ENCODE measurements at places on chromosomes 1 and 21.
A peak's percentile ranks its signal among the peaks of the same experiment; 100 is the strongest.

GRCh38 chr1:81731989-81732388 is 68.7 kb upstream of the ADGRL2 start:
- no peak for DNase-seq

- H3K27me3 ChIP-seq: peaks cover 24% of the 10 kb centered on the region
- peak overlapping the region; percentile 23 for H3K27ac ChIP-seq
- H3K36me3 ChIP-seq: no peaks in the 10 kb centered on the region
- peak overlapping the region; percentile 36 for H3K4me3 ChIP-seq
- peaks cover 32% of the 10 kb centered on the region for H3K4me1 ChIP-seq
Observed at GRCh38 chr1:14600405-14601112, 2.1 kb downstream of the KAZN start.

DNA sequence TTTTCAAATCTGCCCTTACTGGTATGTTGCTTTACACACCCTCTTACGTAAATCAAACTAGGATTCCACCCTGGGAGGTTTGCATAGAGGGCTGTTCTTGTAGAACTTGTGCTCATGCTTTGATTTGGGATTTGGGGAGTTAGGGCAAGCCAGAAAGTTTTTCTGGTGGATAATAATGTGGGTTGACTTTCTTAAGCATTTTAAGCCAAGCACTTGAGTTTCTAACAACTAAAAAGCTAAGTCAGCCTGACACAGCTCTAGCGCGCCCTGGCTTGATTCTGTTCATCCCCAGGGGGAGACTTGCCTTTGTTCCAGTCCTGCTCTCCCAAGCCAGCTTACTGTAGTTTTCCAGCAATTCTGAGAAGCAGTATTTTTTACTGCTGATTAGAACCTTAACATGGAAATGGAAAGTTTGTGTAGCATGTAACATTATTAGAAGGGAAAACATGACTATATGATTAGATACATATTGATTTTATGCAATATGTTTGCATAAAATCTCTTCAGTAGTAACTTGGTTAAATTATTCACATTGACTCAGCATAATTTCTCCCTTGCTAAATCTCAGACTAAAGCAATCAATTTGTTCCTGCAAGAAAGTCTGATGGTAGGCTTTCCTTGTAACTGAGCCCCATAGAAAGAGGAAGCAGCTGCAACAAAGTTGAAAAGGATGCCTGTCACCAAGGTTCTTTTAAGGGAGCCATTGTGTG is 11.0 kb upstream of the PGD start:
- peak overlapping the region; percentile 72 for H3K27ac ChIP-seq
- H3K27me3 ChIP-seq: no peaks in the 10 kb centered on the region
- H3K4me1 ChIP-seq: peaks cover 23% of the 10 kb centered on the region

GRCh38 chr1:45545553-45546310 is 4.9 kb upstream of the AKR1A1 start:
- H3K36me3 ChIP-seq: no peaks in the 10 kb centered on the region
- peaks cover 33% of the 10 kb centered on the region for H3K4me1 ChIP-seq
- DNase-seq: no peak
- H3K27me3 ChIP-seq: no peaks in the 10 kb centered on the region

DNA sequence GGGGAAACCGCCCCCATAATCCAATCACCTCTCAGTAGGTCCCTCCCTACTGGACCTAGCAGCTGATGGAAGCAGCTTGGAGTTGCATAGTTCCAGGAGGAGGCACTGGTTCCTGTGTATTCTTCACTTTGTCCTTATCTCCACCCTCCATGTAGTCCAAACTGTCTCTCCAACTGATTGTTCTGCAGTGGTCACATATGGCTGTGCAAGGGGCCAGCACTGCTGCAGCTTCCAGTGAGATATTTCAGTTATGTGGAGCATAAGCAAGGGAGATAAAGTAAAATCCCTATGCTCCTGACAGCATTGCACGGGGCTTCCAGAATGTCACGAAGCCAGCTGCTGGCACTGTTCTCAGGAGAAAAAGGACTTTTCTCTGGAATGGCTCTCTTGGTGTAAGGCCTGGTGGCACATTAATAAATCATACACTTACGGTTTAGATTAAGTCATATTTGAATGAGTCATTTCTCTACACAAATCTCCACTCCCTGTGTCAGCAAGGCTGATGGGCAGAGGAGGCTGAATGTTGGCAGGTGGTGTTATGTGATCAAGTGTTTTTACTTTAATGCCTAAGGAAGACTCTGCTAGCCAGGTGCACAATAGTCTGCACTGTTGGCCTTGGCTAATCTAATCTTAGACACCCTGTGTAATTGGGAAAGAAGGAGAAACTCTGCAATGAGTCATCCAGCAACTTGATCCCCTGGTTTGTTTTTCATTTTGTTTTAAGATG is 93.4 kb downstream of the KCNK1 start:
- DNase-seq: no peak
- H3K27me3 ChIP-seq: peaks cover 11% of the 10 kb centered on the region
- no peaks in the 10 kb centered on the region for H3K36me3 ChIP-seq
- no peak overlapping the region for H3K4me3 ChIP-seq

DNA sequence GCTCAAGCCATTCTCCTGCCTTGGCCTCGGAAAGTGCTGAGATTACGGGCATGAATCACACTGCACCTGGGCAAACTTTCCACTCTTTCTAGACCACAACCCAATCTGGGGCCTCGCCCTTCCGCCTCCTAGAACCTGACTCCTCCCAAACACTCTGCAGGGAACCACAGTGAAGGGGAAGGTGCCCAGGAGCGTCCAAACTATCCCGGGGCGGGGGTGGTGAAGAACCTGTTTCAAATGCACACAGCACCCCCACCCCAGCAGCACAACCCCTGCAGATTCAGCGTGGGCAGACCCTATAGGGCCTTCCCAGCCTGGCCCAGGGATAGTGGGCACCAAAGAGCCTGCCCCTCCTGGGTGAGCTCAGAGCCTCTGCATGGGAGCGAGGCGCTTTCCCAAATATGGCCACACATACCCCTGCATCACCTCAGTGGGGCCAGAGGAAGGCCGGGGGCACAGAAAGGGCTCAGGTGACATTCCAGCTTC is 86.9 kb downstream of the STUM start:
- H3K36me3 ChIP-seq: peaks cover 69% of the 10 kb centered on the region
- H3K4me3 ChIP-seq: no peak overlapping the region
- no peak for DNase-seq
- H3K27ac ChIP-seq: no peak overlapping the region
- no peaks in the 10 kb centered on the region for H3K27me3 ChIP-seq

- no peak overlapping the region for H3K27ac ChIP-seq
- no peaks in the 10 kb centered on the region for H3K27me3 ChIP-seq
- DNase-seq: no peak
- H3K36me3 ChIP-seq: peaks cover 25% of the 10 kb centered on the region
- H3K4me3 ChIP-seq: no peak overlapping the region
- H3K4me1 ChIP-seq: no peaks in the 10 kb centered on the region
Observed at GRCh38 chr21:43892984-43893535, 28.0 kb downstream of the AGPAT3 start.

GRCh38 chr1:81556968-81557367 is 243.8 kb upstream of the ADGRL2 start:
- no peak overlapping the region for H3K27ac ChIP-seq
- H3K4me1 ChIP-seq: no peaks in the 10 kb centered on the region
- H3K4me3 ChIP-seq: no peak overlapping the region
- no peak for DNase-seq

DNA sequence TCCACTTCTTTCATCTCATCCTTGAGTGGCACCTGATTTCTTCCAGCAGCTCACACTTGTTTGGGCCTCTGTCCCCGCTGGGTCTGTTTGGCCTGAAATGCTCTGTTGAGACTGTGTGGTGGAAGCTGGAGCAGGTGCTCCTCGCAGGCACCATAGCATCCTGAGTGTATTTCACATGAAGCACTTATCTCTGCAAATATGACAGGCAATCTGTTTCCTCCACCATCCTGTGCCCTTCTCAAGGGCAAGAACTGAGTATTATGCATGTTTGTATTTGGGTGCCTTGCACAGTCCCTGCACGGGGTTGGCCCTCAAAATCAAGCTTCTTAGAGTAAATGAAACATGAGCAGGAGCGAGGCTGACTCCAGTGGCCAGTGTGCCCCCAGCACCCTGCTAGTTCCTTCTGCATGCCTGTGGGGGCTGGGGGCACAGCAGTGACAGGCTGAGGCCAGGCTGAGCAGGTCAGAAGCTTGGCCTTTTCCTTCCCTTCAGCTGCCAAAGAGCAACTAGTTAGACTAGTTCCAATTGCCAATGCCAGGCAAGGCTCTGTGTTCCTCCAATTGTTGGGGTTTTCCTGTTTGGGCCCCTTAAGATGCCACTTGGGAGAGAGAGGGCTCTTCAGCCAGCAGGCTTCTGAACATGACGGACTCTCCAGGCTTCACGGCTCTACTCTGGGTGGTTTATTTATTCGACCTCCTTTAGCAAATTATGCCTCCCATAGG is 129.6 kb upstream of the ATP1A1 start:
- DNase-seq: no peak
- H3K27ac ChIP-seq: no peak overlapping the region
- no peaks in the 10 kb centered on the region for H3K36me3 ChIP-seq
- no peaks in the 10 kb centered on the region for H3K4me1 ChIP-seq
- H3K27me3 ChIP-seq: peaks cover 2% of the 10 kb centered on the region

- no peaks in the 10 kb centered on the region for H3K27me3 ChIP-seq
- peaks cover 34% of the 10 kb centered on the region for H3K4me1 ChIP-seq
- DNase-seq: peak; percentile 39
- peaks cover 26% of the 10 kb centered on the region for H3K36me3 ChIP-seq
- peak overlapping the region; percentile 71 for H3K27ac ChIP-seq
Observed at GRCh38 chr1:35558374-35559316, 1.0 kb downstream of the NCDN start.

DNA sequence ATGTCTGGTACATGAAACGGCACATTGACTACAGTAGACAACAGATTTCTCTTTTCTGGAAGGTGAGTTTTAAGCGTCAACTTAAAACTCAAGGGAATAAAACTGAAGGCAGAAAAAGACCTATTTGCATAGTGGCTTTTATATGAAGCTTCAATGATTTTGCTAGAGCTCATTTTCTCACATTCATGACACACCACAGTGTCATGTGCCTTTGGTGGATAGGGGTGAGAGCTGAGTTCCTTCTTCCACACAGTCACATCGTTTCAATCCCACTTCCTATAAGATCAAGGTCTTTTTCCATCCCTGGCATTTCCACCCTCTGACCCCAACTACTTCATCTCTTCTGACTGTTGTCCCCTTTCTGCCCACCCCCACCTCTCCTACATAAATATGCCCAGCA is 31.0 kb downstream of the IL12RB2 start:
- DNase-seq: no peak
- no peaks in the 10 kb centered on the region for H3K4me1 ChIP-seq
- H3K27me3 ChIP-seq: peaks cover 2% of the 10 kb centered on the region
- no peak overlapping the region for H3K4me3 ChIP-seq
- no peaks in the 10 kb centered on the region for H3K36me3 ChIP-seq

GRCh38 chr1:62844030-62844429 is 60.1 kb downstream of the ATG4C start:
- DNase-seq: no peak
- H3K36me3 ChIP-seq: no peaks in the 10 kb centered on the region
- H3K4me1 ChIP-seq: no peaks in the 10 kb centered on the region
- H3K27ac ChIP-seq: no peak overlapping the region

- no peak overlapping the region for H3K4me3 ChIP-seq
- no peaks in the 10 kb centered on the region for H3K4me1 ChIP-seq
- H3K27ac ChIP-seq: no peak overlapping the region
- H3K36me3 ChIP-seq: no peaks in the 10 kb centered on the region
Observed at GRCh38 chr21:40134731-40135492, 267.7 kb downstream of the PCP4 start.

- H3K4me1 ChIP-seq: peaks cover 25% of the 10 kb centered on the region
- DNase-seq: no peak
- H3K27me3 ChIP-seq: no peaks in the 10 kb centered on the region
- H3K36me3 ChIP-seq: peaks cover 7% of the 10 kb centered on the region
- no peak overlapping the region for H3K27ac ChIP-seq
Observed at GRCh38 chr1:212161231-212161781, 123.9 kb upstream of the PPP2R5A start.

DNA sequence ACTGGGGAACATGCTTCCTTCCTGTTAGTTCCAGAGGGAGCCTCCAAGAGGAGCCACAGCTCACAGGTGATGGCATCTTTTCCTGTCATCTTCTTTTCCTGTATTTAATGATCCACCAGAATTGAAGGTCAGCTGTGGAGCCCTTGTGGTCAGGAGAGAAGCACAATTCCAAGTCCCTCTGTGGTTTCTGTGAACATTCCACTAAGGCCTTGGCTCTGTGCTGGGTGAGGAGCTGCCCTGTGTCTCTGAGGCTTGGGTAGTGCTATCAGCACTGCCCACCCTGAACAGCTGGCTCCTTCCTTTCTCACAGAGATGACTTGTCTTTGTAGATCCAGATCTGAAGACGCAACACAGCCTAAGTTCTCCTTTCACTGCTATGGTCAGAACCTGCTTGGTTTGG is 141.9 kb upstream of the MAP1LC3C start:
- H3K4me3 ChIP-seq: no peak overlapping the region
- DNase-seq: no peak
- H3K36me3 ChIP-seq: no peaks in the 10 kb centered on the region
- H3K4me1 ChIP-seq: peaks cover 1% of the 10 kb centered on the region
- H3K27ac ChIP-seq: no peak overlapping the region
- no peaks in the 10 kb centered on the region for H3K27me3 ChIP-seq

- DNase-seq: no peak
- H3K27me3 ChIP-seq: no peaks in the 10 kb centered on the region
- no peak overlapping the region for H3K27ac ChIP-seq
- no peak overlapping the region for H3K4me3 ChIP-seq
Observed at GRCh38 chr21:31647650-31648049, 11.8 kb upstream of the SOD1 start.

- no peak for DNase-seq
- H3K27me3 ChIP-seq: no peaks in the 10 kb centered on the region
- no peak overlapping the region for H3K4me3 ChIP-seq
- H3K4me1 ChIP-seq: peaks cover 20% of the 10 kb centered on the region
- H3K27ac ChIP-seq: no peak overlapping the region
Observed at GRCh38 chr21:41897700-41898099, 18.6 kb upstream of the PRDM15 start.

- no peak for DNase-seq
- no peak overlapping the region for H3K4me3 ChIP-seq
- H3K36me3 ChIP-seq: no peaks in the 10 kb centered on the region
- H3K27ac ChIP-seq: no peak overlapping the region
- no peaks in the 10 kb centered on the region for H3K4me1 ChIP-seq
- H3K27me3 ChIP-seq: no peaks in the 10 kb centered on the region
Observed at GRCh38 chr1:228156515-228156881, 6.8 kb downstream of the GJC2 start.

DNA sequence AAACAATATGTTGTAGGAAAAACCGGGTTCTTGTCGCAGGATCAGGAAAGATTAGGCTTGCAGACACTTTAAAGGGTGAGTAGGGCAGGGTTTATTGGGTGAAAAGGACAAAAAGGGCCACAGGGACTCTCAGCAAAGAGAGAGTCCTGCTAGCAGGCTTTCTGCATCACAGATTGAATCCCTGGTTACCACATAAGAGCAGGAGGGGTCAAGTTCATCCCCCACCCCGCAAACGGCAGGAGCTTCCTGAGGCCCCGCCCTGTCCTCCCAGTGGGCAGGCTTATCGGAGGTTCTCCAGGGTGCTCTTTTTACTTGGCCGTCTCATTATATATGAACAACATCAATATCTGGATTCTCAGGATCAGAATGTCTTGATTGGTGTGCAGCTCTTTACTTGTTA is 47.7 kb downstream of the SYCP1 start:
- DNase-seq: no peak
- H3K27me3 ChIP-seq: no peaks in the 10 kb centered on the region
- H3K27ac ChIP-seq: no peak overlapping the region
